Stimulated activated CD8-positive, alpha-beta memory T cell treated with anti-CD3 and anti-CD28 coated beads, Interleukin-4, amount 100 ng/mL, for 1 hour (primary cell): ENCODE measurements at places on chromosomes 5 and 9.

DNA sequence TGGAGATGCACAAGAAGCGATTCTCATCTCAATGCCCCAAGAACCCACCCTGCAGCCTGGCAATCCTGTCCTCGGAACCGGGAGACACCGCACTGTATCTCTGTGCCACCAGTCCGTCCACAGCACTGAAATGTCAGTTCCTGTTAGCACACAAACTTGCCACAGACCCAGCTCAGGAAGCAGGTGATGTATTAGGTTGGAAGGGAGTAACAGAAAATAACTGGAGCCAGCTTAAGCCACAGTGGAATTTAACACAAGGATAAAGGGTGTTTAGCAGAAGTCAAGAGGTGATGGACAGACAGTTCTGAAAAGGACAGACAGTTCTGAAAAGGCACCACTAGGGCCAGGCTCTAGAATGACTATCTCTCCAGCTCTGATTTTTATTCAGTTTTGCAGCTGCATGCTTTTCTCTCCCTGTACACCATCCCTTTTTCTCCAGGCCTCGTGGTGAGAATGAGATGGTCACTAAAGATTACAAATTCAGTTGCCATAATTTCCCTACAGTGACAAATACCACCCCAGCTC lies 114.4 kb downstream of the ANKRD18B start:
- no peak for DNase-seq

DNA sequence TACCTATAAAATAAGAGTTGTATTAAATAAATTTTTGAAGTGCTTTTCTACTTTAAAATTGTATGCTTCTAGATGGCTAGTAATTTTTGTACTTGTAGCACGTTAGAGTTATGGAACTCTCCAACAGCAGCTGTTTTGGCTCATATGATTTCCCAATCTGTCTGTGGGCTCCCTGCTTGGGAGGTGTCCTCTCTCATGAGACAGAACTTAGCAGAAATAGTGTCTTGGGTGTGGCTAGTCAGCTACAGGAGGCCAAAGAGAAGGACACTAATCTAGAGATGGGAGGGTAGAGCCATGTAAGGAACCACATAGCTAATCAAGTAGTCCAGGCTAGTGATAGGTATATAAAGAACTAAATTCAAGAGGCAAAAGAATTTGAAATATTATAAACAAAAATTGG lies 78.4 kb upstream of the DAB2 start:
- no peak for DNase-seq

- DNase-seq: no peak
Observed at GRCh38 chr9:92721548-92721947, 43.1 kb downstream of the BICD2 start.

- DNase-seq: no peak
Observed at GRCh38 chr9:129637673-129638439, 4.1 kb downstream of the ASB6 start.

DNA sequence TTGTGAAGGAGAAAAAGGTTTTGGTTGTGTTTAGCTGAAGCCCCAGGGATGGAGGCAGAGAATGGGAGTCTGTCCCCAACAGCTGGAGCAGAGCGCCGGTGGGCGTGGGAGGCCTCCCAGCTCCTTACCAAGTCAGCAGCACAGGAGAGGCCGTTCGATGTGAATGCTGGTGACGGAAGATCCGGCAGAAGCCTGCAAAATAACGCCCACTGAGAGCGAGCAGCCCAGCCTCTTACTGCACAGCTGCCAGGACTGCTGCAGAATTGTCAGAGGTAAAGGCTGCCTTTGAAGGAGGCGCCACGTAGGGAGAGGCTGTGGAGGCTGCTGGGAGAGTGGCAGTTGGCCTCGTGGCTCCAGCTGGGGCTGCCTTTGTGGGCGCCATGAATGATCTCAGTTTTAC lies 26.2 kb downstream of the ANGPTL2 start:
- DNase-seq: no peak

GRCh38 chr5:139645430-139645871 lies 2.7 kb upstream of the CXXC5 start:
- DNase-seq: no peak

GRCh38 chr9:17739022-17739421 lies 160.2 kb downstream of the SH3GL2 start:
- no peak for DNase-seq

GRCh38 chr5:111922344-111922743 lies 165.3 kb upstream of the NREP start:
- DNase-seq: no peak

DNA sequence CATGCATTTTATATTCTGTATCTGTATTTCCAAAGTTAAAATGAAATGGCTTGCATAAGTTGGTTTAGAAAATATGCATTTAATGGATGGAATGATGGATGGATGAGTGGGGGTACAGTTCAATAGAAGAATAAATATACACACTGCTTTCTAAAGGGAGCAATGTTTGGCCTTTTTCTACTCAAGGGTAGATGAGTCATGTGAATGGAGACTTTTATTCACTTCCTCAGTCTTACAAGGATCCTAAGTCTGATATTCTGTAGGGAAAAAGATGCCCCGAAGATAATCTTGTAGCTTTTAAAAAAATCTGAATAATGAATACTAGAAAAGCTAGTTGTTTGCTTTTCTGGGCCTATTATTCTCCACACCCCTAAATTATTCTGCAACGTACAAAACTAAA lies 2112.1 kb downstream of the MAT2B start:
- no peak for DNase-seq

- no peak for DNase-seq
Observed at GRCh38 chr5:1948663-1949191, 66.0 kb upstream of the IRX4 start.

DNA sequence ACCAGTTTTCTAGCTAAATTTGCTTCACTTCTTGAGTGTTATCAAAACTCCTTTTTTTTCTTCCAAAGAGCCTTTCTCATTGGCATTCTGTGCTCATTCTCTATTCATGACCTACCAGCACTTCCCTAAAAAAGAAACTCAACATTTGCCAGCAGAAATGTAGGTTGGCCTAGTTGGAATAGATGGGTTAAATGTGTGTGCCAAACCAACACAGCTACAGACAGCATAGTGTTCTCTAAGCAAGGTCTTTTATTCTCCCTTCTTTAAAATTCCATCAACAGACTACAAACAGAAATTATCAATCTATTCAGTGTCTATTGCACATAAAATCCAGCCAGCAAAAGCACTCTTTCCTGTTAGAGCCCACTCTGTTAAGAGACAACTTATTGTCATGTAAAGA lies 255.8 kb upstream of the PUM3 start:
- DNase-seq: no peak

DNA sequence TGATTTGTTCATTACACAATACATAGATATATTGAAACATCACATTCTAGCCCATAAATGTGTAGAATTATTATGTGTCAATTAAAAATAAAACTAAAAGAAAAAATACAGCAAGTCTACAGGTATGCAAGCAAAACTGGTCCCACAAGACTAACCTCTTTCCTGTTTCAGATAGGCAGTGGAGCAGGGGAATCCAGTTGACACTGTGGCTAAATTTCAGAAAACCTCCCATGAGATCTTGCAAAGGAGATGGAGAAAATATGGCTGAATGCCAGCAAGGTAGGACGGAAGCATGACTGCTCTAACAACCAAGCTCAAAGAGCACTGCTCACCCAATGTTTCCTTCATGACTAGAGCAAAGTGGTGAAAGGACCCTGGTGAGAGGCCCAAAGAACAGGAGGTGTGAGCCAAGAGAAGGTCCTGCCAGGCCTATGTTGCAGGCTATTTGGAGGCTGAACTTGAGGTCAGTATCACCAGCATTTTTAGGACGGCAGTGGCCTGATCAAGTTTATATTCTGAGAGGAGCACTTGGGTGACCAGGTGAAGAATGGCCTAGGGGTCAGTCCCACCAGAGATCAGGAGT lies 1.1 kb upstream of the SH3TC2 start:
- no peak for DNase-seq

DNA sequence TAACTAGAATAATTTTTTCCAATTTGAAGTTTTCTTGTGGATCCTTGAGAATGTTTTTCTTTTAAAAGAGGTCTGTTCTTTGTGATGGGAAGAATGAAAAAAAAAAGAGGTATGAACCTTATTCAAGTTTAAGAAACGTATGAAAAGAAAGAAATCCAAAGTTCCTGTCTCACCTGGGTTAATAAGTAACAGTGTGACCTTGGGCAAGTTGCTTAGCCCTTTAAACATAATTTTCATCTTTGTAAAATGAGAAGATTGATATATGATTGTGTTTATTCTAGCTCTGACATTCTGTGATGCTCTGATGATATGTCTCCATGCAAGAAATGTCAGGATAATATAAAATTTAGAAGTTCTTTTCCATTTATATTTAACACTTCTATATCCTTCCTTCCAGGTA lies 19.3 kb downstream of the SLC26A2 start:
- DNase-seq: no peak

- DNase-seq: no peak
Observed at GRCh38 chr5:74095871-74096270, 469.9 kb downstream of the ARHGEF28 start.

DNA sequence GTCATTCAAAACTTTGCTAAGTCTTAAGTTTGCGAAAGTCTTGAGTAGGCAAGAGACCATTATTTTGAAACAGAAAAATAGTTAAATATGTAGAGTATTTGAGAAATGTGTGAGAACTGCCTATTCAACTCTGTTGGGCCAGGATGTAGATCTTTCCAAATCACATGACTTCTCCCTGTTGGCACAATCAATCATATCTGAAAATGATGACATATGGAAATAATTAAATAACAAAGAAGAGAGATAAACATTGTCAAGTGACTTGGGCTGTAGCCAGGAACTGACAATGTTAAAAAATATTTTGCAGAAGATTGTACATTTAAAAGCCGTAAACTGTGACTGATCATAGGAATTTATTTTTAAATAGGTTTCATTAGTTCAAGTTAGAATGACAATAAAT lies 104.6 kb upstream of the IL6ST start:
- no peak for DNase-seq

DNA sequence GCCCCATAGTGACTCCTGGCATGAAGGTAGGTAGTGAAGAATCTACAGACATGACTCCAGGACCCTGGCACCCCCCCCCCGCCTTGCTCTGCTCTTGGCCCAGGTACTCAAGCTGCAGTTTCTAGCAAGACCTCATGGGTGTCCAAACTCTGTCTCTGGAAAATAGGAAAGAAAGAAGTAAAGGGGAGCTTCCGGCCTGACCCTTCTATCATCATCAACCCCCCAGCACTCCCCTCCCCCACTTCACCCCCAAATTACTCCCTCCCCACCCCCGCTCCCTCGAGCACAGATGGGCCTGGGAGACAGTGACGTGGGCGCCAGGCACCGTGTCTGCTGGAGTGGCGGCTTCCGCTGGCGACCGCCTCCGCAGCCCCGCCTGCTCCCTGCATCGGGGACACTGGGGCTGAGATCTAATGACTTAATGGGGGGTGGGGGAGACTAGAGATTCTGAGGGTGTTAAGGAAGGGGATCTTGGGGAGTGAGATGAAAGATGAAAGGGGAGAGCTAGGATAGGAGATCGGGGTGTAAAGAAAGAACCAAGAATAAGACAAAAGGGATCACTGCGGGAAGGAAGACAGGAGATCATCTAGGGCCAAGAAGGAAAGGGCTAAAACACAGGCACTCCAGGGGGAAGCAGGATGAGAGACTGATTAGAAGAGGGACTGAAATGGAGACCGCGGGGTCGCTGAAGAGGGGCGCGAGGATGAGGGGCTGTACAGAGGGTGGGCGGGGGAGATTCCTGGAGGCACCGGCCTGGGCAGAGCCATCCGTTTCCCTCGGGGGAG lies 1.1 kb upstream of the DNAJB5 start:
- DNase-seq: no peak

DNA sequence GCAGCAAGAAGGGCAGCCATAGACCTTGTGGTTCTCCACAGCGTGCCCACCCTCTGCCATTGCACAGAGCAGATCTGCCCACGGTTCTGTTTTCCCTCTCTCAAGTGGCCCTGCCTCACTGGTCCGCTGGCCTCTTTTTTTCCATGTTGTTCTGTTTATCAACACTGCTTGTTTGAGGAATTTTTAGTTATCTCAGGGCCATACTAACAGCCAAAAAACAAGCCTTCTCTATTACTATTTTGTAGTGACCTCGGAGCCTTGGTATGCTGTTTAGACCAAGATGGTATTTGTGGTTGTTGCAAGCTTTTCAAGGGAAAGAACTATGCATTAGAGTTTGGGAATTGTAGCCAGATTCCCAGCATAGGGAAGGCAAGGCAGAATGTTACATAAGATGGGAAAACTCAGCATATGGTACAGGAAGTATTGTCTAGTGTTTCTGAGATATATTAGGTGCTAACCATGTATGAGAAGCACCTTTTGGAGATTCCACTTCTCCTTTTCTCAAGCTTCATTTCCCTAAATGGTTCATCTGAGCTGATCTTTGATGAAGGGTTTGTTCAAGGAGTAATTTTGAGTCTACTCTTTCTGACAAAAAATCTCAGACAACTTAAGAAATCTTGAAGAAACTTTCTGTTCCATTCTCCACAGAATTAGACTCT lies 54.3 kb downstream of the NUP214 start:
- DNase-seq: no peak

DNA sequence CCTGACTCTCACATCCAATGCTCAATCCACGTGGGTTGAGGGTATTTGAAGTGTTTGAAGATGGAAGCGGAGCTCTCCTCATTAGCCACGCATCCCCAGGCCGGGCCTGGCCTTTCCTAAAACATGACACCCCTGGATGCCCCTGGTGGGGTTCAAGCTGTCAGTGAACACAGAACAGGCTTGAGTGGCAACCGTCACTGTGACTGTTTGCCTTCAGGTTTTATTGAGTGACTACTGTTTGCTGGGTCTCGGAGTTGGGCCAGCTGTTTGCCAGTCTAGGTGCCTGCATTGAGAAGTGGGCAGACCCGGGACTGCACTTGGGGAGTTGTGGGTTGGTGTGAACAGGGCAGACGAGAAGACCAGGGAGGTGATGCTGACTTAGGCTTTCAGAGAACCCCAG lies 7.8 kb upstream of the OLFM1 start:
- no peak for DNase-seq

- no peak for DNase-seq
Observed at GRCh38 chr9:121708768-121709488, 57.5 kb downstream of the DAB2IP start.

DNA sequence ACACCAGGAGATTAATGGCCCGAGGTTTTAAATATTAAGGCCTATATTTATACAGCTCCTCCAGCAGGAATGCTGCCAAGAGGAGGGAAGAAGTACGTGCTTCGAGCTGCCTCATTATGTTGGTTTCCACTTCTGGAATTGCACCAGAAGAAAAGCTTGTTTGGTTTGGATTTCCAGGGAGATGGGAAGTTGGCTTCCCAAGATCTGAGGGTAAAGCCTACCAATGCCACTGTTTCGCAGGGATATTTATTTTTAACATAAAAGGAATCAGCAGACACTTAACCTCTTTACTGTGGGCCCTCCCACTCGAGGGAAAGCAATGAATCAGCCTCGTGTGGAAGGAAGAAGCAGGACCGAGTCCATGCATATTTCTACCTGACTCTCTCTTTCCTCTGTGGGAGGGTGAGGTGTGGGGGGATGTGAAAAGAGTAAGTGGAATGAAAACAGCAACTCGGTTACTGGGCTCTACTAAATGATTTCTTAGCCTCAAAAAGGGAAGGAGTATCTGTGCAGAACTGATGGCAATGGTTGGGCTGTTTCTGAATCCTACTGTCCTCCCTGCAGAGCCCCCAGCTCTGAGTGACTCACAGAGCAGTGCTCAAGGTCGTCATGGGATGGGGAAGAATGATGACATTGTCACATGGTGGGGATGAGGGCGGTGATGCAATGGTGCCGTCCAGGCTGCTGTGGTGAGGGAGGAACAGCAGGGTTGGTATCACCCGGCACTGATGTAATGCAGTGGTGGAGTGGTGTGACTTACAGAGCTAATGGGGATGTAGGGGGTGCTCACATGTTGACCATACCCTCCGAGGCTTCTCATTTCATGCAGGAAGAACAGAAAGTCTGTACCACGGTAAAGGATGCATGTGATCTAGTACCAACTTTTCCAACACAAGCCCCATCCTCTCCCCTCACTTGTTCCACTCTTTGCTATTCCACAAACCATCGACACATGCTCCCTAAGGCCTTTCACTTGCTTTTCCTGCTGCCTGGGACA lies 215.0 kb upstream of the PANK3 start:
- no peak for DNase-seq
